Astrocyte of the cerebellum (primary cell): ENCODE measurements at places on chromosomes 6 and 20.
A peak's percentile ranks its signal among the peaks of the same experiment; 100 is the strongest.

DNA sequence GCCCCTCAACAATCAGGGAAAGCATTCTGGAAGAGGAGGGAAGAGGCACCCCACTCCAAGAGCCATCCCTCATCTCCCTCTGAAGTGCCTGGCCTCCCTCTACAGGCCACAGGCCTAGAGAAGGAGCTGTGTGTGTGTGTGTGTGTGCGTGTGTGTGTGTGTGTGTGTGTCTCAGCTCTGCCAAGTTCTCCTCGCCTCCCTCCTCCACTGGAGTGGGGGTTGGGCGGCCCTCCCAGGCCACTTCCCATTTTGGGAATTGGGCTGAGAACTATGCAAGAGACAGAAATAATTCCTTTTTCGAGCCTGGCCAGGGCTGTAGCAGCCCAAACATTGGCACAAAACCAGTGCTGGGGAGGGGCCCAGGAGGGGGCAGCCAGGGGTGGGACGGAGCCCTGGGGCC, 35.7 kb downstream of the KCNB1 start:
- no peak for DNase-seq

DNA sequence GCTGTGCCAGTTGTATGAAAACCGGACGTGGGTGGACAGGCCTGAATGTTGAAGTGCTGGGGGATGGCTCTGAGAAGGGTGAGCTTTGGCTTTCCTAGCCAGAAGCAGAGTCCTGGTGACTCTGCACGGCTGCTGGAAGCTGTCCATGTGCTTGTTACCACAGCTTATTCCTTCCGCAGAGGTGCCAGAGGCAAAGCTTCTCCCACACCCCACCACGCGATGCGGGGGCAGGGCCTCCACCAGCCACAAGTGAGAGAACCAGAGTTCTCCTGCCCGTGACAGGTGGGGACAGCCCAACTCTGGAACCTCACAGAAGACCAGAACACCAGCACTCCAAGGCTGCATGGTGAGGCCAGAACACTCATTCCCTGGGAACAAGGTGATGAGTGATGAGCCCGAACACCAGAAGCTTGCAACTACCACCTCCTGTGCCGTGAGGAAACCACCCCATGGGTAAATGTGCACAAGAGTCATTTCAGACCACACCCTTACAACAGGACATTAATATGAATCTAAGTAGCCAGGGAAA, 36.7 kb downstream of the JAG1 start:
- DNase-seq = no peak

- DNase-seq = no peak
Observed at GRCh38 chr20:19275038-19275629, 62.7 kb downstream of the SLC24A3 start.

- peak; percentile 53 for DNase-seq
Observed at GRCh38 chr6:21396313-21396712, 197.2 kb upstream of the SOX4 start.

- no peak for DNase-seq
Observed at GRCh38 chr20:38776363-38776762, 28.1 kb downstream of the ACTR5 start.

GRCh38 chr6:82963191-82963925, 102.3 kb downstream of the UBE3D start:
- no peak for DNase-seq

GRCh38 chr20:4609511-4609910, 112.2 kb upstream of the PRND start:
- DNase-seq = no peak

DNA sequence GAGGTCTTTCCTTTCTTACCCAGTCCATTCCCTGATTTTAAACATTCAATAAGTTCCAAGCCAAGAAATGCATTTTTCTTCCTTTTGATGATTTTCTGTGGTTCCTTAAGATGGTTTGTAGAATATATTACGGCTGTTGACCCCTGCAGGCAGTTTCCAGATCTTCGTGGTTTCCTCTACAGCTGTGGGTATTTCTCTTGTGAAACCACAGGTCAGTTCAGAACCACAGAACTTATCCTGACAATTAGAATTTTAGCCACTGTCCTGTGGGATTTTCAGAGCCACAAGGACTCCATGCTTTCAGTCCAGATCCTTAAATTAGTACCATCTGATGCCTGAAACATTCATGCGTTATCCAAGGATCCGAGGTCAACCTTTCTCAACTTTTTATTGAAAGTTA, 29.7 kb upstream of the EXOC2 start:
- peak; percentile 80 for DNase-seq

- DNase-seq = peak; percentile 23
Observed at GRCh38 chr20:63775096-63775978, 35.8 kb downstream of the SLC2A4RG start.

DNA sequence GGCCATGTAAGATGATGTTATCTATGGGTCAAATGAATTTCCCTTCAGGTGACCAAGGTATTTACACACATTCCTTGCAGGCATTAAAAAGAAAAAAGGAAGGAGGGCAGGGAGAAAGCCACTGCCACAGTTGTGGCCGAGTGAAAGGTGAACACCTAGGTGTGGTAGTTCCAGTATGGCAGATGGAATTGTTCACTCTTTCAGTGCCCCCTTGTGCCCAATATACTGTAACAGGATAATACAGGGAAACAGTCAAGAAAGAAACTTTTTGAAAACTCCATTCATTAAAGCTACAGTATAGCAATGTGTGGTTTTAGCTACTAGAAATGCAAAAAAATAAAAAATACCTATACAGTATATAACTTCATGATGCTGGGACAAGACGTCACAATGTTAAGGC, 52.1 kb downstream of the BMP2 start:
- DNase-seq = no peak

DNA sequence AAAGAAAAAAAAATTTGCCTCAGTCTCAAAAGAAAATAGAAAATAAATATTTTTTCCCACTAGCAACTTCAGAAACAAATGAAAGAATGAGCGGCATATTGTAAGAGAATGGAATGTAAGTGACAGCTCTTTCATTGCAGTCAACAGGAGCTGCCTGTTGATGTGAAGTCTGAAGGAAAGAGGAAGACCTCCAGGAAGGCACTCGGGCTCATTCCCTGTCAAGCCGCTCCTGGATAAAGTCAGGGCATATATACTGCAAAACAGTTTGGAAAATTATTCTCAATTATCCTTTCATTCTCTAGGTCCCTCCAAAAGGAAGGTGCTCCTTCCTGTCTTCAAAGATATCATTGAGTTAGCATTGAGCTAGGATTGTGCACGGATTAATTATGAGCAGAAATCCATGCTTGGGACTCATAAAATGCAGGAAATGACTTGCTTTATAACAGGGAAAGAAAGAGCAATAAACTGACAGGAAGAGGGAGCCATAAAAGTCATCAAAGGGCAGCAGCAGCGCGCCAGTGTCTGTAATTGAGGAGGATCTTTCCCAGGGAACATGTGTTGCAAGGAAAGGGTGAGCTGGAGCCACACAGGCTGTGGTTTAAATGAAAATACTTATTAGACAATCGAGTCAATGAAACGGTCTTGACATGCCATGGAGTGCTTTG, 218.2 kb downstream of the C6orf118 start:
- no peak for DNase-seq

DNA sequence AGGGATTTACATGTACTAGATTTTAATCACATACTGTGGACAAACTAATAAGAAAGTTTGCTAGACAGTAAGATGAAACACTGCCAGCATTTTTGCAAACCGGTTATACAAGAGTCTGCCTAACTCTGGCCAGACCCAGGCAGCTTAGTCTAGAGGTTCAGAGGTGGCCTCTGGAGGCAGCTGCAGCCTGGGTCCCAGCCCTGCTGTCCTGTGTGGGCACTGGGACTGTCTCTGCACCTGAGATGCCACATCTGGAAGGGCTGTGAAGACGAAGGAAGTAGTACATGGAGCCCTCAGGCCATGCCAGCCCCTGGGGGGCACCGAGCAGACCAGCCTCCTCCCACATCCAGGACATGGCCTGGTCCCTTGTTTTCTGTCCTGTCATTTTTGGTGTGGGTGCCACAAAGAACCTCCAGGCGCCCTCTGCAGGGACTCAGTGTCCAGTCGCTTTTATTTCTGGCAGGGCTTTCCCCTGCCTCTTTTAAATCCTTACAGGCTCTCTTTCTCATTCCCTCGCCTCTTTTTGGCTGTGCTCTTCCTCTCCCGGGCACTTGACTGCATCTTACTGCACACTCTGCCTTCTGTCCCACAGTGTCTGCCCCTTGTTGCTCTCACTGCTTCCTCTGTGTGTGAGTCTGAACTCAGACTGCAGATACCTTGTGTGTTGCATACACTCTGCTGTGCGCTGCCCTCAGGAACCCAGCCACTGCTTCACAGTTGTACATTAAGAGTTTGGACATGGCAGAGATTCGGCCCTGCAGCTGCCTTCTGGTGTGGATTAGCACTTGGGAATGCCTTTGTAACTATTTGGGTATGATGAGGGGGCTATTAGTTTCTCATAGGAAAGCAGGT, 216.7 kb downstream of the ZDHHC14 start:
- DNase-seq = no peak

DNA sequence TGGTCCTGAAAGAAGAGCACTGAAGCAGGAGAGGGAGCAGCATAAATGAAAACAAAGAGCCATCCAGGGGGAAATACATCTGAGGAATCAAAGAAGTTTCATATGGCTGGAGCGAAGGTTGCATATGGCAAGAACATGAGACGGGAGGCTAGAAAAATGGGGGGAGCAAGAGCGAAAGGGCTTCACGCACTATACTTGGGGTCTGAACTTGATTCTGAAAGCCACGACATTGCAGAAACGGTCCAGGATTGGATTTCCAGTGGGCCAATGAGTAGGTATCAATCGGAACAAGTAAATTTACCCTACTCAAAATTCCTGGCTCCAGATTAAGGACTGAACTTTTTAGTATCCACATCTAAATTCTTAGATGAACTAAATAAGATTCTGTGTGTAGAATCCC, 47.9 kb downstream of the B4GALT5 start:
- no peak for DNase-seq

DNA sequence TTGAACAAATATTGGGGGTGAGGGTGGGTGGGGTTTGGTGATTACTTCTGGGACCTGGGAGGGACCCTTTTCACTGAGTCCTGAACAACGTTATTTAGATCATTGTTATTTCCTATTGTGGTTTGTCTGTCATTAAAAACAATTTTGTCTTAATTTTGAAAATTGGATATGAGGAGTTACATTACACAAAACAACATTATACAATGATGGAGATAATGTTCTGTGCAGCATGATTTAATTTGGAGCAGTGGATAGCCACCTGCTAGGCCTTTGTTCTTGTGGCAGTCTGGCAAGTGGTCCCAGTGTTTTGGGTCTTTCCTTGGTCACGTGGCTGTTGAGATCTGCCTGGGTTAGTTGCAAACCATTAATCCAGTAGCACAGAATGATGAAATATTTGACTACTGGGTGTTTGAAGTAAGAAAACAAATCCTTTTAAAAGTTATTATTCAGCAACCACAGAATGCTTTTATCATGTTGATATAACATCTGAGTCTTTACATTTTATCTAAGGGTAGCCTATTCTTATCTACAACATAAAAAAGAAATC, 172.8 kb downstream of the CDKAL1 start:
- no peak for DNase-seq

GRCh38 chr6:95448208-95448607, 129.1 kb upstream of the MANEA start:
- no peak for DNase-seq

DNA sequence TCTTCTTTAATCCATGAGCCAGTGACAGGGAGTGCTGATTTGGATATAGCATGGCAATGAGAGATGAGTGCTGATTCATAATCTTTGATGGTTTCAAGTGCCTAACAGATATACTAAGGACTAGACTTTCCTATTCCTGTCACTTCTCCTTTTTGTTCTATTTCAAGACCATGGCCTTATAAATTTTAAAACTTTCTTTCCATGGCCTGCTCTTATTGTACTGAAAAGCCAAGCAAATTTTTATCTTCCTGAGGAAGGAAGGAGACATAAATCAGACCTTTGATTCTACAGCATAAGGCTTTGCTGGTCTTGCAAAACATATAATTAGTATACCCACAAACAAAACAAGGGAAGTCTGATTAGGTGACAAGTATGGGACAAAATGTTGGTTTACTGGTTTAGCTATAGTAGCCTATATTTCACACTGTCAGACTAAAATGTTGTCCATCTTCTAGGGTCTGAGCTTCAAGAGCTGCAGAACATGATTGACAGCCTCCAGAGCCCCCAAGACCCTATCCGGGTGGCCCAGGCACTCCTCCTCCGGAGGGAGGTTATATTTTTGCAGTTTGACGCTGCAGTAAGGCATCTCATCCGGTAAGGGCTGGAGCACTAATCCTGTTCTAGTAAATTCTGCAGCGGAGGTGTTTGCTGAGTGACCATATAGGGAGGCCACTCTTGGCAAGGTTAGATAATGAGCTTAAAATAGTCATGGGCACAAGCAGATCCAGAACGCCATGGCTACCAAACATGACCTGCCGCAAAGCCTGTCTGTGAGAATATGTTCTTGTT, 82.3 kb downstream of the CD164 start:
- no peak for DNase-seq

- DNase-seq = no peak
Observed at GRCh38 chr6:79780881-79781280, 149.8 kb downstream of the SH3BGRL2 start.

- no peak for DNase-seq
Observed at GRCh38 chr6:165662041-165662748, 846 bp downstream of the PDE10A start.

- DNase-seq = no peak
Observed at GRCh38 chr6:147421903-147422302, 86.6 kb upstream of the SAMD5 start.

DNA sequence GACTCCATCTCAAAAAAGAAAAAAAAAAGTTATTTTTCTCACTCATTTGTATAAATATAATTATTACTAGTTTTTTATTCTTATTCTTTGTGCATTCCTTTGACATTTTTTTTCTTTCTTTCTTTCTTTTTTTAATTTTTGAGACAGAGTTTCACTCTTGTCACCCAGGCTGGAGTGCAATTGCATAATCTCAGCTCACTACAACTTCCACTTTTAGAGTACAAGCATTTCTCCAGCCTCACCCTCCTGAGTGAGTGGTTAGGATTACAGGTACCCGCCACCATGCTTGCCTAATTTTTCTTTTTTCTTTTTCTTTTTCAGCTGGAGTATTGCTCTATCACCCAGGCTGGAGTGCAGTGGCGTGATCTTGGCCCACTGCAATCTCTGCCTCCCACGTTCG, 51.4 kb upstream of the JARID2 start:
- no peak for DNase-seq

DNA sequence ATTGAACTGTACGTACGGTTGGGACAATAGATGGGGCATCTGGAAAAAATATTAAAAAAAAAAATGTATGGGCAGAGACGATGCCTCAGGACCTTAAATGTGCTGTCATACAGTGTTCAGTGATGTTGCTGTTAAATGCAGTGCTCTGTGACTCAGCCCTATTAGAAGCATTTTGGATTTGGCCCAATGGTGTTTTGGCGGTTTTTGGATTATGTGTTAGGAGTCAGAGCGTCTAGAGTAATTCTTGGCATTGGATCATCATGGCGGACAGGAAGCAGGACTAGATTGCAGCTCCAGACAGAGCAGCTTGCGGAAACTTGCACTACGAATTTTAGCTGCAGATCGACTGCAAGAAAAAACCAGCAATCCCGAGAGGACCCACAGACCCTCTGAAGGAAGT, 280.0 kb downstream of the SOX4 start:
- DNase-seq = peak; percentile 86
